ENCODE measurements at places on chromosomes 5 and 9. TPM values are rescaled to one million over a fixed set of nuclear protein-coding genes. Genes with fewer than 3 reads are reported as not detected.

DNA sequence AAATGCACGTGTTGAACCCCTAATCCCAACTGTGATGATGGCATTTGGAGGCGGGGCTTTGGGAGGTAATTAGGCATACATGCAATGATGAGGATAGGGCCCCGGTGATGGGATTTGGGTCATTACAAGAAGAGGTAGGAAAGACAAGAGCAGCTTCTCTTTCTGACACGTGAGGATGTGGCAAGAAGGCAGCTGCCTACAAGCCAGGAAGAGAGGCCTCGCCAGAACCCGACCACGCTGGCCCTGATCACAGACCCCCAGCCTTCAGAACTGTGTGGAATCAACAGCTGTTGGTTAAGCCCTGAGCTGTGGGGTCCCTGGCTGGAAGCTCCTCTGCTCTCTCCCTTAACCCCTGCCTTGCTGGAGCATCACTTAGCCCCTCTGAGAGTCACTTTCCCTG lies 57.5 kb downstream of the COL23A1 start:
- no peak for DNase-seq

Gene PLPP7
- total RNA-seq, result 3.9 TPM

Gene MYOZ3
- 2.6 TPM for total RNA-seq

DNA sequence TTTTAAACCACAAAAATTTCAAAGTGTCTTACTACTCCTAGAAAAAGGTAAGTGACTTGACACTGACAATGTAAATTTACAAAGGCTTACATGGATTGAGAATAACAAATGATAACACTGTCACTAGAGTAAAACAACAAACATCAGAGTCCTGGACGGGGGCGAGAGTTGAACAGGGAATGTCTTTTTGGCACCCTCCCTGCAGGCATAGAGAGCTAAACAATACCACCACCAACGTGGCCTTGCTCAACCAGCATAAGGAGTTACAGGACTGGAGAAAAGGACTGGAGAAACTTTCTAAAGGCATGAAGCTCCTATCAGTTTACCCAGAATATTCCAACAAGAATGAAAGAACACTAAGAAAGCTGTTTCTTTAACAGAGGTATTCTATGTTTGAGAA lies 55.3 kb downstream of the PTBP3 start:
- DNase-seq, result no peak

DNA sequence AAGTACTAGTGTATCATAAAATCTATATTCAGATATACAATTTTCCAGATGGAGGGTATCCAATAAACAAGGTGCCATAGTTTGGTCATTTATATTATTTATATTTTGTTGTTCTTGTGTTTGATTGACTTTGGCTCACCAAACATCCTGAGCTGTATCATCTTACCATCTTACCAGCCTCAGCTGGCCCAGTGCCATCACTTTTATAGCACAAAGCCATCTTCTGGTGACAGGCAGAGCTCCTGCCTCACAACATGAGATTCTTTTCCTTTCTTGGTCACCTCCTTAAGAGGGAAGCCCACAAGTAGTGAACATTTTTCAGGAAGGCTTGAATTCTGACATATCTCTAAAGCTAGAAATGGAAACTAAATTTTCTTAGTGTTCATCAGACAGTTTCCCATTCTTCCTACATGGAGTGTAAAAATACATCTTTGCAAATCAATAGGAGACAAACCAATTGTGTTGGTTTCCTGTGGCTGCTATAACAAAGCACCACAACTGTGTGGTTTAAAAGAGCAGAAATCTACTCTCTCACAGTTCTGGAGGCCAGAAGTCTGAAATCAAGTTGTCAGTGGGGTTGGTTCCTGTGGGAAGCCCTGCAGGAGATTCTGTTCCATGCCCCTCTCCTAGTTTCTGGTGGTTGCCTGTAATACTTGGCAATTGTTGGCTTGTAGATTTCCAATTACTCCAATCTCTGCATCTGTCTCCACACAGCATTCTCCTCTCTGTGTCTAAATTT lies 341.8 kb downstream of the MAN2A1 start:
- no peak for DNase-seq

DNA sequence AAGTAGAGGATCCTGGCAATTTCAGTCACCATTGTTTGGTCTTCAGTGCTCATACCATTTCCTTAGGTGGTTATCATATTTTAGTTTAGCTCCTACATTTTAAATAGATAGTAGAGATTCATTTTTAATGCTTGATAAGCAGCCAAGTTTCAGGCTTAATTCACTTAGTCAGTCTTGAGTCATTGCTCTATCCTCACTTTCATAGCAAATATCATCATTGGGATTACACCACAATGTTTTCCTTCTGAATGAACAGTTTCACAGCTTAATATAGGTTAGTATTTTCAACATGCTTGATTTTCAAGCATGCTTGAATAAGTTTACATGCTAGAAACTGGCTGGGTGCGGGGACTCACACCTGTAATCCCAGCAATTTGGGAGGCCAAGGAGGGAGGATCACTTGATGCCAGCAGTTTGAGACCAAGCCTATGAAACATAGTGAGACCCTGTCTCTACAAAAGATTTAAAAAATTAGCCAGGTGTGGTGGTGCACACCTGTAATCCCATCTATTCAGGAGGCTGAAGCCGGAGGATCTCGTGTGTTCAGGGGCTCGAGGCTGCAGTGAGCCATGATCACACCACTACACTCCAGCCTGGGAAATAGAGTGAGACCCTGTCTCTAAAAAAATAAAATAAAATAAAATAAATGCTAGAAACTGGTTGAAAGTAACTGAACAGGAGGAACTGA lies 339.9 kb downstream of the ADGRV1 start:
- no peak for DNase-seq

Gene ALDOB
- total RNA-seq, result 0.70 TPM

- DNase-seq, result peak; percentile 80
These were observed at the start of gene GLRX for GRCh38 chr5:95822542-95823181. Gene GLRX, minus strand, starts transcription at chr5:95822726. Its CDS starts 64 bp downstream, at chr5:95822662.

All from ureter (tissue), 1 donor.